Hematopoietic multipotent progenitor cell treated with erythropoietin and hydrocortisone succinate and interleukin-3 and kit ligand, for 15 days (in vitro differentiated cells): ENCODE measurements at places on chromosomes 6 and 20.

GRCh38 chr20:1870792-1871550 is 24.2 kb upstream of the SIRPA start:
- DNase-seq, result no peak

GRCh38 chr6:111776236-111777221 is 96.7 kb downstream of the FYN start:
- DNase-seq, result no peak

DNA sequence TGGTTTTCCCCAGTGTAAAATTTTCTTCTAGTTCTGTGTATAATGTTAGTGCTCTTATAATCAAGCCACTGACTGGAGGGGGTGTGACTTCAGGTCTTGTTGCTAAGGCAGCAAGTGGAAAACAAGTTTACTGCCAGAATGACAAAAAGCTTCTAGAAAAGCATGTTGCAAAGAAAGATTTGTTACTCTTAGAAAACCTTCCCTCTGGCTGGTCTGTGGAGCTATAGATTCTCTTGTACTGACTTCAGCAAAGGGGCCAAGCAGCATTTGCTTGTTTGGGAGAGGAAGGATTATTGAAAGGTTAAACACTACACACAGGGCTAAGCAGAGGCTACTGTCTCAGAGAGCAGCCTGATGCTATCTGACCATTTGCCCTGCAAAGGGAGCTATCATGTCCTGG is 288.8 kb downstream of the BTBD9 start:
- DNase-seq, result no peak

GRCh38 chr6:122416825-122417224 is 17.4 kb downstream of the HSF2 start:
- DNase-seq, result no peak

DNA sequence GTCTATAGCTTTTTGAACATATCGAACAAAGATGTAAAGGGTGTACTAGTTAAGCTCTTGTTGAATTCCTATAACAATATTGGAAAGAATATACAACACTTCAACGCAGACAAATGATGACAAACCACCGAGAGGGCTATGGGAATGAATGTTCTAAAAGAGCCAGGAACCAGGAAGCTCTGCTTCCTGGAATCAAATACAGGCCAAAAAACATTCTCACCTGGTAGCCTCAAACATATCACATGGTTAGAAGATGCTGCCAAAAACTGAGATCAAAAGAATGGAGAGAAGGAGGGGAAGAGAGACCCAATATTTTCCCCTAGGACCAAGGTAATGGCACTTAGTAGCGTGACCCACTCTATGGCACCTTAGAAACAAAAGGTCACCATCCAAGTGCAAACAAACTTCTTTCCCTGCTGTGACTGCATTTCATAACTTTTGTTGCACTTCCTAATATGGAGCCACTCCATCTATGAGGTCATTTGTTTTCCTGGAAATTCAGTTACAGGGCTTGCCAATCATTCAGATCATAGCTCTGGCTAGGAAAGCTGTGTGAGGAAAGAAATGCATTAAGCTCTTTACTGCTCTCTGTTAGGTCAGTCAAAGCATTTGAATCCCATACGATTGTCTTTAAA is 199.2 kb upstream of the NT5E start:
- DNase-seq, result no peak
